GM12865 (cell line): ENCODE measurements at places on chromosomes 12 and 14.

- no peak for DNase-seq
Measured at GRCh38 chr12:54407183-54407905, 11.7 kb downstream of the ITGA5 start.

DNA sequence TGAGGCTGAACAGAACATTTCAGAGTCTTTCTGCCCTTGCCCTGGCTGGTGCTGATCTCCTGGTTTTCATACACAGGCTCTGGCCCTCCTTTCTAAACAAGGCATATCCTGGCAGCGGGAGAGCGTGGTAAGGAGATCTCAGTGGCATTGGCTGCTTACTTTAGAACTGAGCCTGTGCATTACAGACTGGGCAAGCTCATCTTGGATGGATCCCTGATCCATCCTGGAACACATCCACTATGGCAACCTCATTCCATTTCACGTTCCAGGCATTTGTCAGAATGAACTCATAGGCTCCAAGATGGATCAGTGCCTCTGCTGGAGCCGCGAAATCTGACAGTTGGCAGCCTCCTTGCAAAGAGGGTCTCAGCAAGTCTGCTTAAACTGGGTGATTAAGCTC lies 224.5 kb upstream of the PELI2 start:
- no peak for DNase-seq

- DNase-seq = no peak
Measured at GRCh38 chr14:55519473-55520080, 60.4 kb upstream of the KTN1 start.

GRCh38 chr12:89947437-89948270 lies 239.0 kb upstream of the ATP2B1 start:
- no peak for DNase-seq

DNA sequence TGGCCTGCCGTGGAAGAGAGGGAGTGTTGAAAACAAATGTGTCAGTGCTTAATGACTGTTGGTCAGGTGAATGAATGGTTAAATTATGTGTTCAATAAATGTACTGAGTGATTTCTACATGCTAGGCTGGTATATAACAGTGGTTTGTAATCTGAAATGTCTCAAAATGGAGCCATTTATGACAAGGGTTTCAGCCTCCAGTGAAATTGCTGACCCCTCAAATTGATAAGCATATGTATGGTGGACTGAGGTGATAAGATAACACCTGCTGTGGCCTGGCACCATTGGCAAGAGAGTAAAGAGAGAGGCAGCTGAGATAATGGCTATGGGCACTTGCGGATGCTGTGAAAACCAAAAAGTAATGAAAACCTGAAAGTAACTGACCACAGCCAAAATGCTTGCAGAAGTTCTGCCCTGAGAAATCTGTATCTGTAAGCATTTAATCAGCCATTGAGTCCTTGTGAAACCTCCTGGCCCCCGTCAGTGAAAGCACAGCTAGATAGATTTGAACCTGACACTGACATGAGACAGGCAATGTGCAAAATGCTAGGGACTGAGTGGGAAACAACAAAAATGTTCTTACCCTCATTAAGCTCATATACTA lies 1.4 kb upstream of the BCAT1 start:
- DNase-seq = peak; percentile 94

- peak; percentile 68 for DNase-seq
Measured at GRCh38 chr14:39107591-39107996, 4.6 kb upstream of the SEC23A start.

DNA sequence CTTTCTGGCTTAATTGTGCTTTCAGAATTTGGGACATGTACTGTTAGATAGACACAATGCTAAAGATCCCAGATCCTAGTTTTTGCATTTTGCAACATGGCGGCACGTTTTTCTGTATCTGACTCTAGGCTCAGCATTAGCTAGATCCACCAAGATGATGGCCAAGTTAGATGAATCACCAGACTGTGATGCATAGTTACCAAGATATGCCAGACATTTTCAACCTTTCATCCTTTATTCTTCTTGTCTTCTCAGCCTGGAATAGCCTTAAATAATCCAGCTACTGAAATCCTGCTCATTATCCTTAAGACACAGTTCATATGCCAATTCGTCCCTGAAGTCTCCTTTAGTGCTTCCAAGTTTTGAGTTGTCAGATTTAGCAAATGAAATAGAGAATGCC lies 144.9 kb upstream of the CRY1 start:
- no peak for DNase-seq

DNA sequence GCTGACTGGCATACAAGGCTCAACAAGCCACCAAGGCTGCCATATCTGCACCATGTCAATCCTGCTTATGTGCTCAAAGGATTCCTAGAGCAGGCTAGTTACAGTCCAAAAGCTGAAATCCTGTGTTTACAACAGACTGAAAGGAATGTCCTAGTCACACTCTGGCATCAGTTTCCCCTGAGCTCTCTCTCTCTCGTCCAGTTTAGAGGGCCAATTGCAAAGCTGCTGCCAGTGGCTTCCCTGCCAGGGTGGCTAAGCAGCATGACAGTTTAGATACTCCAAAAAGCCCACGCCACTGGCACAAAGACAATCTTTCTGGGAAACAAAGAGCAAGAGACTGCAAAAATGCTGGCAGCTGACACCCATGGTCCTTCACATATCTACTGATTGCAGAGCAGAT lies 392.1 kb downstream of the RPS29 start:
- no peak for DNase-seq

- no peak for DNase-seq
Measured at GRCh38 chr14:55136885-55137786, 8.1 kb downstream of the LGALS3 start.

- no peak for DNase-seq
Measured at GRCh38 chr12:68438601-68439000, 106.4 kb upstream of the MDM1 start.

GRCh38 chr12:54991161-54991990 lies 6.8 kb upstream of the TESPA1 start:
- DNase-seq = peak; percentile 79

- peak; percentile 15 for DNase-seq
Measured at GRCh38 chr12:48034835-48035805, 30.8 kb upstream of the COL2A1 start.

- no peak for DNase-seq
Measured at GRCh38 chr12:27711967-27712366, 1.3 kb downstream of the MRPS35 start.

- no peak for DNase-seq
Measured at GRCh38 chr12:120721866-120722265, 3.8 kb upstream of the ACADS start.

DNA sequence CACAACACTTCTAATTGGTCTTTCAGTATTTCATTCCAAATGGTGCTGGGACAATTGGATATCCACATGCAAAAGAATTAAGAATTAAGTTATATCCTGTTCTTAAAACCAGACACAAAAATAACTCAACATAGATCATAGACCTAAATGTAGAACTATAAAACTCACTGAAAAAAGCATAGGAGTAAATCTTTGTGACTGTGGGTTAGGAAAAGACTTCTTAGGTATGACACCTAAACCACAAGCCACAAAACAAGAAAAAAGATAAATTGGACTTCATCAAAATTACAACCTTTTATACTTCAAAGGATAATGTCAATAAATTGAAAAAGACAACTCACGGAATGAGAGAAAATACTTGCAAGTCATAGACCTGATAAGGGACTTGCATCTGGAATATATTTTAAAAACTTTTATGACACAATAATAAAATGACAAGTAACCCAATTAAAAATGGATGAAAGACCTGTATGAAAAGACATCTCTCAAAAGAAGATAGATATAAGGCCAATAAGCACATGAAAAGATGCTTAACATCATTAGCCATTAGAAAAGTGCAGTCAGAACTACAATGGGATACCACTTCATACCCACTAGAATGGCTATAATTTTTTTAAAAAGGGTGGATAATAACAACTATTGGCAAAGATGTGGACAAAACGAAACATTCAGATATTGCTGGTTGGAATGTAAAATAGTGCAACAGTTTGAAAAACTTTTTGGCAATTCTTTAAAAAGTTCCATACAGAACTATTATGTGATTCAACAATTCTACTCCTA lies 72.5 kb upstream of the SLC38A4 start:
- no peak for DNase-seq

DNA sequence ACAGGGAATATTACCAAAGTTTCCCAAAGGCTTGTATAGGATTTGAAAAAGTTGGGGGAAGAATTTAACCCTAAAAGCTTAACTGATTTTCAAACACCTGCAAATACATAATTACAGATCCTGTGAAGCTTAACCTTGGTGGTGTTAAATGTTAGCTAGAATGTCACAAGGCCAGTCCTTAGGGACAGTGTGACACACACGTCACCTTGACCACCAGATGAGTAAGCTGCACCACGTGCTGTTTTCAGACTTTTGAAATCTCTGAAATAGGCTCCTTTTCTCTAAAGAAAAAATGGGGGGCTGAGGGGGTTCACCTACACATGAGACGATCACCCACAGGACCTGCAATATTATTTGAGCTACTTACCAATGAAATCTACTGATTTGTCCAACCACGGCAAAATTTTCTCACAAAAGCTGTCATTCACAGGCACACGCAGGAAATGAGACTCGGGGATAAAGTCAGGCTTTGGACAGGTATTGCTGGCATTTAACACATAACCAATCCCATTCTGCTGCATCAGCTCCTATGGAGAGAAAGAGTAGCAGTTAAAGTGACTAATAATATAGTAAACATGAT lies 75.9 kb downstream of the DUSP16 start:
- peak; percentile 58 for DNase-seq

- no peak for DNase-seq
Measured at GRCh38 chr12:111405859-111406473, at the start of gene SH2B3. Gene SH2B3, plus strand, starts transcription at chr12:111405923. Its CDS starts 12,223 bp downstream, at chr12:111418146.

DNA sequence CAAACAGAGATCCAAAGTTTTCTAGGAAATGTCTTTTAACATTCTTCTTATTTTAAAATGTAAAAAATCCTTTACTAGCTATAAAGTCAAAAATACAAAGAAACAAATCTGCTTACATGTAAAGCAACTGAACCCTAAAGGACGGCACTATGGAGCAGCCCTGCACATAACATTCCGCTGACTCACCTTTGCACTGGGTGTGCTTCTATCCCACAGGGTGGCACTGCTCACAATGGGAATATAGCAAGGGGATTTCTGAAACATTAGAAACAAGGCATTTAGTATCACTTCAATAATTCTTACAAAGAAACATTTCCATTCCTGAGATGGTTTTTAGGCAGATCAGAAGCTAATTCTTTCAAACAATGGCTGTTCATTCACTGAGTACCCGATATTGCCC lies 94.3 kb downstream of the C12orf42 start:
- DNase-seq = no peak

GRCh38 chr12:14256121-14256520 lies 109.4 kb upstream of the ATF7IP start:
- peak; percentile 44 for DNase-seq

GRCh38 chr12:100794441-100795173 lies at the start of gene ANO4:
Gene ANO4, plus strand, starts transcription at chr12:100794776. Its CDS starts 107,010 bp downstream, at chr12:100901786.
- DNase-seq = no peak

- DNase-seq = peak; percentile 36
Measured at GRCh38 chr14:99603471-99604277, at the start of gene CCDC85C. Gene CCDC85C, minus strand, starts transcription at chr14:99604207. Its CDS starts 248 bp downstream, at chr14:99603959.

DNA sequence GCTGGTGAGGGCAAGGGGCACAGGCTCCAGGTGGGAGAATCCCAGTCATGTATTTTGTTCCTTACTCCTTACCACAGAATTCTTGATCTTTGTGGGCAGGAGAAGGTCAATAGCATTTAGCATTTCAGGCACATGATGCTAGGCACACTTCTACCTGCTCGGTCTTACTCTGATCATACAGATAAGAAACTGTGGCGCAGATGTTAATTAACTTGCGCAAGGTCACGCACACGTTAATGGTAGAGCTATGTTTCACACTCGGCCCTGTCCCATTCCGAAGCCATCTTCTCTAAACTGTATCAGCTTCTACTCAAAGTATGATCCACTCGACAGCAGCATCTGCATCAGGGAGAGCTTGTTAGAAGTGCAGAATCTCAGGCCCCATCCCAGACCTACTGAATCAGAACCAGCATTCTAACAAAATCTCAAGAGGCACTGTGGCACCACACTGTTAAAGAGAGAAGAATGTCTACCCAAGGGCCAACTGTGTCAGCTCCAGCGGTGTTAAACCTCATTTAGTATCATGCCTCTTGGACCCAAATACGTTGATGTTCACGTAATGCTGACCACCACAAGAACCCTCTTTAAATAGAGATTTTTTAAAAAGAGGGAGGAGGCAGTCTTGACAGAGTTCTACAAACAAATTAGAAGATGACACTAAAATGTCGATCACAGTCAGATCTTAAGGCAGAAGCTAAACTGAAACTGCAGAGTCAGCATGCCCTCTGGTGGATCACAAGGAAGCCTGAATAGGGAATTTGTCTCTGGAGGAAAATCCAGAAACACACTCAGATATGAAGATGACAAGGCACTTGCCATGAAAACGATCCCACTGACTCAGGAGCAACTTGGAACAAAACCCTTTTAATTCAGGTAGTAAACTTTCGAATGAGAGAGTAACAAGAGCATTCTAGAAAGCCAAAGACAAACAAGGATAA lies 7.3 kb downstream of the STXBP6 start:
- no peak for DNase-seq

GRCh38 chr12:12715459-12716150 lies 1.6 kb upstream of the CDKN1B start:
- peak; percentile 92 for DNase-seq

GRCh38 chr12:61993734-61994345 lies 266.4 kb upstream of the USP15 start:
- peak; percentile 43 for DNase-seq

DNA sequence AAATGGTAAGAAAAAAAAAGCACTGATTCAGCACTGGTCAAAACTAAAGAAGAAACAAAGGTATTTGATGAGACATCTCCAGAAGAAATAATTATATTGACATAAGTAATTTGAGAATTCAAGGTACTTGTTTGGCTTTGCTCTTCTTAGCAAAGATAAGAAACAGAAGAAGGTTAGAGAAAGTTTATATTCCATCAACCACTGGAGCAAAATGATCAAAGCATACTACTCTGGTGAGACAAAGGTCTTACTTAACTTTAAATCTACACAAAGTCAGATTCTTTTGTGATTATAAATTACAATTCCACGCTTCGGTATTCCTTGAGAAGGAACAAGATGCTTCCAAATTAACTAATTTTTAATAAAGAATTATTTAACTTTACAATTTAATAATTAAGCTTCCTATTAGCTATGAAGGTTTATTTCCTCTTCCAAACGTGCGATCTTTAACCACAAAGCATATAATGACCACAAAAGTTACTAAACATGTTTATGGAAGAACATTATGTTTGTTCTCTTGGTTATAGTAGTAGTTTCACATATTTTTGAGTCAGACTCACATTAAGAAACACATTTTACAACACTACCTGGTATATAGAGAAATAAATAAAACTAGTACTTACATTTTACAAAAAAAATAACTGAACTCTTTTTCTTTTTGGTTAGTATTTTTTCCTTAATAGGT lies 53.4 kb downstream of the METTL25 start:
- DNase-seq = no peak

- no peak for DNase-seq
Measured at GRCh38 chr12:50613463-50613862, 108.7 kb downstream of the DIP2B start.

DNA sequence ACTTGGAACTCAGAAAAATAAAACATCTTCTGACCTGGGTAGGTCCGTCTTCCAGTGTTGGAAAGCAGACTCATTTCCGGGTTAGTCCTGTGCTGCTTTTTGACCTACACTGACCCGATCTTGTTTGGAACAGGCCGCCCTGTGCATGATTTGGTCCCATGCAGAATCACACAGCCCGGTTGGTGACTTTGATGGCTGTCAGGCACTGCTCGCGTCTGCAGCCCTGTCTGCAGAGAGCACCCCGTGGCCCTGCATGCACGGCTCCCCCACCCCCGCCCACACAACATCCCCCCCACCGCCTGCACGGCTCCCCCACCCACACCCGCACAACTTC lies 31.6 kb downstream of the PACS2 start:
- DNase-seq = no peak
